HCT116 (cell line): ENCODE measurements at places on chromosomes 1 and 21.

DNA sequence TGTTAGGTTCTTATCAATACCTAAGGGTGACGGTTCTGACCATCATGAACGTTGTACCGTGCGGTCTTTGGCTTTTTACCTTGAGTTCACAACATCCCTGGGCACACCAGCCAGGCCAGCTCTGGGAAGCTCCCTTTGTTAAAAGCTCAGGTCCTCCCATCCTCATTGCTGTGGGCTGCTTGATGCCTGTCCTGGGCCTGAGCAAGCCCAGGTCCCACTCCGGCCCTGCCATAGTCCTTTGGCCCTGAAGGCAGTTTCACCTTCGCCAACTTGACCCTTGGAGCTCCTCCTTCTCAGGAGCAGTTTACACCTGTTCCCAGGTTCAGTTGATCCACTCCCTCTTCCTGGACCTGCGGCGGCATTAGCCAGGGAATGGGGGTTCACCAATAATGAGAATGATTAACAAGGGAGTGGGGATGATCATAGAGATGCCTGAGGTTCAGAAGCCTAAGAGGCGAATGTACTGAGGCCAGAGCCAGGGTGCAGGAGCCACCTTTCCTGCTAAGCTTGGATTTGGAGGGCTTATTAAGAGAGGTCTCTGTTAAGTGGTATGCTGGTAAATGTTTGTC is 40.2 kb downstream of the DHCR24 start:
- no peak for DNase-seq

DNA sequence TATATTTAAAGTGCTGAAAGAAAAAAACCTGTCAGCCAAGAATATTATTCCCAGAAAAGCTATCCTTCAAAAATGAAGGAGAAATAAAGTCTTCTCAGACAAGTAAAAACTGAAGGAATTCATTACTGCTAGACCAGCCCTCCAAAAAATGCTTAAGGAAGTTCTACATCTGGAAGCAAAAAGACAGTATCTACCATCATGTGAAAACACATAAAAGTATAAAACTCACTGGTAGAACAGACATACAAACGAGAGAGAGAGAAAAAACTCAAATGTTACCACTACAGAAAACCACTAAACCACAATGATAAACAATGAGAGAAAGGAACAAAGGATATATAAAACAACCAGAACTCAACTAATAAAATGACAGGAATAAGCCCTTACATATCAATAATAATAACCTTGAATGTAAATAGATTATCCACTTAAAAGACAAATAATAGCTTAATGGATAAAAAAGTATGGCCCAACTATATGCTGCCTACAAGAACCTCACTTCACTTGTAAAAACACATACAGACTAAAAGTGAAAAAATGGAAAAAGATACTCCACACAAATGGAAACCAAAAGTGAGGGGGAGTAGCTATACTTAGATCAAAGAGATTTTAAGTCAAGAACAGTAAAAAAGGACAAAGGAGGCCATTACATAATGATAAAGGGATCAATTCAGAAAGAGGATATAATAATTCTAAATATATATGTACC is 22.0 kb downstream of the NSL1 start:
- no peak for DNase-seq

- DNase-seq, result no peak
These were observed 138.3 kb downstream of the MACF1 start for GRCh38 chr1:39342776-39343175.

GRCh38 chr1:20212085-20212684 is 25.9 kb upstream of the PLA2G2C start:
- no peak for DNase-seq

GRCh38 chr1:232841823-232842565 is 36.8 kb downstream of the MAP10 start:
- DNase-seq, result no peak

- no peak for DNase-seq
These were observed 544.3 kb downstream of the KCNT2 start for GRCh38 chr1:196063952-196064351.

GRCh38 chr1:59360170-59360569 is 63.3 kb downstream of the FGGY start:
- DNase-seq, result no peak

GRCh38 chr1:178706432-178706831 is 18.6 kb upstream of the RALGPS2 start:
- DNase-seq, result no peak
